Right ventricle myocardium inferior (tissue), 1 donor: ENCODE measurements at places on chromosomes 1 and 21.

- DNase-seq: no peak
These were observed at the start of gene MROH9 for GRCh38 chr1:170935231-170935630. TSS of gene MROH9 (plus strand) at chr1:170935534. CDS start at chr1:170945557, 10,023 bp downstream.

DNA sequence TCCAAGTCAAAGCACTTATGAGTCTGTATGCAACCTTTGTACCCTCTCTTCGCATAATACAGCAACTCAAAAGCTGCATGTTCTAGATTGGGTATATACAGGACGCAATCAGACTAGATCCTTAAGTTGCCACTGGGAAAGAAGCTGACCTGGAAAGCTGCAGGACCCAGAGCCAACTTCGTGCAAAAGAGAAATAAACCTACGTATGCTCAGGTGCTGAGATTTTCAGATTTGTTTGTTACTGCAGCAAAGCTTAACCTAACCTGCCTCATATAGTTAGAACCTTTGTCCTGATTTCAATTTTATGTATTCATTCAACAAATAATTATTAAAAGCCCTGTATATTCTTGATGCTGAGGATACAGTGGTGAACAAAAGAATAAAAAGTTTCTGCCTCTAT is 139.7 kb downstream of the SLC30A10 start:
- no peak for DNase-seq

- DNase-seq: no peak
These were observed 4.6 kb upstream of the OLIG2 start for GRCh38 chr21:33021150-33021549.

DNA sequence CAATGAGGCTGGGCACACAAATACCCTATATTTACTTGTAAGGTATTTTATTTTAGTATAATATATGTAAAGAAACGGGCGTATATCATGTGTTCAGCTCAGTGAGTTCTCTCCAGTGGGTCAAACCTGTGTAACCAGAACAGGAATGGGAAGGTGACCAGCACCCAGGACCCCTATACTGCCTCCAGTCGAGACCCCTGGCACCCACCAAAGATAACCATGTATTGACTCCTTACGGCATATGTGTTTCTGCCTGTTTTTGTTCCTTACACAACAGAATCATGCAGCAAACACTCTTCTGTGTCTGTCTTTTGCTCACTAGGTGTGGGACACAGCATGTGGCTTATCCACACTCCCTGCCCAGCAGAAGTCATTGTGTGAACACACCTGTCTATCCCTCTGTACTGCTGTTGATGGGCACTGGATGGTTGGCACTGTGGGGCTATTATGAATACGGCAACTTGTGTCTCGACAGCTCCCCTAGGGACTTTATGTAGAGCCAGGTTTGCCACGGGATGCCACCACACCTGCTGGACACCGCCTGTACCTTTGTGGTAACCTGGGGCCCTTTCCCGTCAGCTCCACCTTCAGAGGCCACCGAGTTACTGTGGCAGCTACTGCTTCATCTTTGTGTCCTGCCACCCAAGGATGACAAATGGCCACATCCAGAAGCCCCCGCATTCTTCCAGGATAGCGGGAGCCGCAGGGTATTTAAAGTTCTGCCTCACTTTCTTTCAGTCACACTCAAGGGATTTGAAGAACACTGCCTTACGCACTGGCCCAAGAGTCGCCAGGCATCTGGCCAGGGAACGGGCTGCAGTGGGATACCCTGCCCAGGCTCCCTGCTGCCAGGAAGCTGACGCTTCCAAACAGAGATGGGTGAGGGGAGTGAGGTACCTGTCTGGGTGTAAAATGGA is 23.5 kb upstream of the C2CD2 start:
- DNase-seq: peak; percentile 21

- no peak for DNase-seq
These were observed 25.6 kb downstream of the UBE2T start for GRCh38 chr1:202316186-202316585.
